ENCODE measurements at places on chromosomes 4 and X. TPM values are rescaled to one million over a fixed set of nuclear protein-coding genes. Genes with fewer than 3 reads are reported as not detected.

INTS12 gene
- 20.3 TPM for total RNA-seq

TMEM154 gene
- total RNA-seq = 21.9 TPM

CXCR3 gene
- total RNA-seq = 105 TPM

MAGEA2B gene
- total RNA-seq = not detected
